ENCODE measurements at places on chromosomes 5 and 9.

DNA sequence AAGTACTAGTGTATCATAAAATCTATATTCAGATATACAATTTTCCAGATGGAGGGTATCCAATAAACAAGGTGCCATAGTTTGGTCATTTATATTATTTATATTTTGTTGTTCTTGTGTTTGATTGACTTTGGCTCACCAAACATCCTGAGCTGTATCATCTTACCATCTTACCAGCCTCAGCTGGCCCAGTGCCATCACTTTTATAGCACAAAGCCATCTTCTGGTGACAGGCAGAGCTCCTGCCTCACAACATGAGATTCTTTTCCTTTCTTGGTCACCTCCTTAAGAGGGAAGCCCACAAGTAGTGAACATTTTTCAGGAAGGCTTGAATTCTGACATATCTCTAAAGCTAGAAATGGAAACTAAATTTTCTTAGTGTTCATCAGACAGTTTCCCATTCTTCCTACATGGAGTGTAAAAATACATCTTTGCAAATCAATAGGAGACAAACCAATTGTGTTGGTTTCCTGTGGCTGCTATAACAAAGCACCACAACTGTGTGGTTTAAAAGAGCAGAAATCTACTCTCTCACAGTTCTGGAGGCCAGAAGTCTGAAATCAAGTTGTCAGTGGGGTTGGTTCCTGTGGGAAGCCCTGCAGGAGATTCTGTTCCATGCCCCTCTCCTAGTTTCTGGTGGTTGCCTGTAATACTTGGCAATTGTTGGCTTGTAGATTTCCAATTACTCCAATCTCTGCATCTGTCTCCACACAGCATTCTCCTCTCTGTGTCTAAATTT, 341.8 kb downstream of the MAN2A1 start:
- no peak for DNase-seq

DNA sequence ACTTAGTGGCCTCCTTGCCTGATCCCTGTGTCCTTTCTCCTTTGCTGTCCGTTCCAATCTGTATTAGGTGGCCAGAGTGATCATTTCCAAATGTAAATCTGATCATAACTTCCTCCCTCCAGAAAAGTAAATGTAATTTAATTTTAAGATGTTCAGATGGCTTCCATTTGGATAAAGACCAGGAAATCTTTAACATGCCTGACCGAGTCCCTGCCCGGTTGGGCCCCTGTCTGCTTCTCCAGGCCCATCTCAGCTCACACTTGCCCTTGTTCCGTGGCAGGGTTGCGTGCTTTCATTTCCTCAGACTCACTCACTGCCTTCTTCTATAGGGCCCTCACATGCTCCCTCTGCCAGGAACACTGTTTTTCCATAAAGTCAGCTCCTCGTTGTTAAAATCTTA, 7.6 kb downstream of the MAP3K1 start:
- DNase-seq = no peak

- DNase-seq = no peak
These were observed 1862.0 kb upstream of the ACO1 start for GRCh38 chr9:30522486-30522885.

- DNase-seq = no peak
These were observed 32.5 kb downstream of the GRAMD2B start for GRCh38 chr5:126455728-126456127.

DNA sequence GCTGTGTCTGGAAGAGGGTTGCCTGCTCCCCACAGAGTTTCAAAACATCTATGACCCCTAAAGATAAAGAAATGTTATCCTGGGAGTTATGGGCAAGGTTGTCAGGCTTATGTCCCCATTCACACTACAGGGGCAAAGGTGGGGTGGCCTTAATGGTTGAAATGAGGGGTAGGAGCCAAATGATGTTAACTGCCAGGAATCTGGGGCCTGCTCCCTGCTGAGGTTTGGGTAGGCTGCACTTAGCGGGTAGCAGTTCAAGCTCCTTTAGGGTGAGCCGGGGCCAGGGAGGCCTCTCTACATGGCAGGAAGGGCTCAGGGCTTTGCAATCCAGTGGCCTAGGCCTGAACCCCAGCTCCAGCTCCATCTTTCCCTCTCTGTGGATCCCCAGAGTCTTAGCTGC, 3.0 kb downstream of the FGF18 start:
- no peak for DNase-seq
